ENCODE measurements at places on chromosomes 6 and 20. TPM values are rescaled to one million over a fixed set of nuclear protein-coding genes. Genes with fewer than 3 reads are reported as not detected.

Gene INSM1
- not detected for polyA plus RNA-seq

Gene TGM2
- 98.1 TPM for polyA plus RNA-seq

Gene ENPP4
- 0.18 TPM for polyA plus RNA-seq

Gene SCRT2
- not detected for polyA plus RNA-seq

Gene HAO1
- polyA plus RNA-seq, result not detected

All from mammary epithelial cell (primary cell).